Right lung (tissue), 10 donors: ENCODE measurements at places on chromosomes 4 and X. TPM values are rescaled to one million over a fixed set of nuclear protein-coding genes. Genes with fewer than 3 reads are reported as not detected.
A peak's percentile ranks its signal among the peaks of the same experiment; 100 is the strongest.

PGAM4 gene
- 0.51 TPM for polyA plus RNA-seq

MGST2 gene
- 42.2 TPM for polyA plus RNA-seq

ESX1 gene
- not detected for polyA plus RNA-seq

GPR82 gene
- polyA plus RNA-seq = 0.18 TPM

NDST3 gene
- 1.5 TPM for polyA plus RNA-seq

- peak; percentile 6 for DNase-seq
Measured at GRCh38 chr4:48603366-48604003, 113.4 kb downstream of the ZAR1 start.

GRCh38 chr4:47010912-47011446 is 17.6 kb upstream of the GABRA4 start:
- DNase-seq = no peak

GRCh38 chr4:140116442-140117104 is 37.4 kb downstream of the MAML3 start:
- DNase-seq = no peak

- DNase-seq = no peak
Measured at GRCh38 chrX:153640045-153640686, 6.8 kb upstream of the DUSP9 start.
